ENCODE measurements at places on chromosomes 12 and 14. TPM values are rescaled to one million over a fixed set of nuclear protein-coding genes. Genes with fewer than 3 reads are reported as not detected.
A peak's percentile ranks its signal among the peaks of the same experiment; 100 is the strongest.

NRIP2 gene
- 0.39 TPM for total RNA-seq

DNA sequence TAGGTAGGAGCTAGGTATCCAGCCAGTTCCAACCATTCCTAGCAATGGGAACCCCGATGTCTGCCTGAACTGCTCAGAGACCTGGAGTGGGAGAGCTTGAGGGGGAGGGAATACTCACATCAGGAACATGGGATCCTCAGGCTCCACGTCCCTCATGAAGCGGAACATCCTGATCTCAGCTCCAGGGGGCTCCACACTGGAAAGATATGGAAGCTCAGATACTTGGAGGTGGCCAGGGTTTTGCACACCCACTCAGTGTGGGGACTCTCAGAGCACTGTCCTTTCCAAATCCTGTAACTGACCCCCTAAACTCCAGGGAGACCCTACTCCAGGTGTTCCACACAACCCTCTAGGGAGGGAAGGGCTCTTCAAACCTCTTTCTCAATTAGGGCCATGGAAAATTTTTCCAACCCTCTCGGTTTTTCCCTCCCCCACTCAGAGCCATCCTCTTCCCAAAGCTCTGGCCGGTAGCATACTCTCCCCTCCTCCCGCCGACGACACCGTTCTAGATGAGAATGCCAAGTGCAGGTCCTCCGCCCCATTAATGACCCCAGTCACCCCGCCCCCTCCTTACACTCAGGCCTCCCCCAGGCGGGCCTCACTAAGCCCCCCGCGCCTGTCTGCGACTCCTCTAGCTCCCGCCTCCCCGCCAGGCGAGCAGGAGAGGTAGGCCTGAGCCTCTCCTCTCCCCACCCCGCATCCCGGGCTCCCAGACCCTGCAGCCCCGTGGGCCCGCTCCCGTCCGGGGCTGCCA lies 597 bp downstream of the MLF2 start:
- peak; percentile 55 for DNase-seq

RNASE7 gene
- total RNA-seq = not detected

DNA sequence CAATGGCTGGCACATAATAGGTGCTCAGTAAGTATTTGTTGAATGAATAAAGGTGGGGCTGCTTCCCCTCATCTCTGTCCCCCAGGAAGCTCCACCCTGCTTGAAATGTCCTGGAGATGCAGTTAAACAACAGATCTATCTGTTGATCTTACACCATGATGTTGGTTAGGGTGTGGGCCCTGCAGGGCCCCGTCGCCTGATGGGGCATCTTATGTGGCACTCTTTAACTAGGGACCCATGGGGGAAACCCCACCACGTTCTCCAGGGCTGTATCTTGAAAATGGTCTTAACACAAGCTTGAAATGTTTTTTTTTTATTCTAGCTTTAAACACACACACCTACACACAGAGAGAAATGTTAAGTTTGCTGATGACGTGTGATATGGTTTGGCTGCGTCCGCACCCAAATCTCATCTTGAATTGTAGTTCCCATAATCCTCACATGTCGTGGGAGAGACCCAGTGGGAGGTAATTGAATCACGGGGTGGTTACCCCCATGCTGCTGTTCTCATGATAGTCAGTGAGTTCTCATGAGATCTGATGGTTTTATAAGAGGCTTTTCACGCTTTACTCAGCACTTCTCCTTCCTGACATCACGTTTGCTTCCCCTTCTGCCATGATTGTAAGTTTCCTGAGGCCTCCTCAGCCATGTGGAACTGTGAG lies 741.7 kb downstream of the VRK1 start:
- no peak for DNase-seq

- DNase-seq = peak; percentile 81
Observed at GRCh38 chr14:71539650-71540285, 392.5 kb upstream of the RGS6 start.

DNA sequence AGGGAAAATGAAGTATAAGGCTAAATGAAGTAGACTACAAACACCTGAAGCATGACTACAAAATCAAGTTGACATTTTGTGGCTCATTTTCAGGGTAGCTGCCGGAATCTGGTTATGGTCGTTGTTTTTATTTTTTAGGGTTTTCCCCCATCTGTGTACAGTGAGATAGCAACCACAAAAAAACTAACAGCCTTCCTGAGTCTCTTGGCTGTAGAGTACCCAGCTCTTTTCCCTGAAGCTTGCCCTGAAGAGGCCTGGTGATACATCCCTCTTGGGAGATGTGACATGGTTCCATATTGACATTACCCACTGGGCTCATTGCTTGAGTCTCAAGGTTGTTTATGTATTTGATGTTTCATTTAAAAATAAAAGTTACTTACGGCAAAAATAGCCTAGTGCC lies 424.0 kb downstream of the ZFP36L1 start:
- DNase-seq = no peak

DNA sequence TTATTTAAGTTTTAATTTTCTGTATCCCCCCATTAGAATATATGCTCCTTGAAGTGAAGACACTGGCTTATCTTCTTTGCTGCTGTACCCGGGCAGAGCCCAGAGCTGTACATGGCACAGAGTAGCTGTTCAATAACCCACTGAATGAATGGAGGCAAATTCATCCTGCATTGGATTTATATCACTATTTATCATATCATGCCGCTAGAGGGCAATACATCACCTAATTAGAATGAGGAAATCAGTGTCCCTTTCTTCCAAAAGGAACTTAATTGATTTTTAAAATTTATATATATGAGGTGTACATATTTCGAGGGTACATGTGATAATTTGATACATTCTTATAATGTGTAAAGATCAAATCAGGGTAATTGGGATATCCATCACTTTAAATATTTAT lies 89.2 kb upstream of the TMEM260 start:
- peak; percentile 77 for DNase-seq
